Jurkat, Clone E6-1 (cell line): ENCODE measurements at places on chromosomes 4 and X.

DNA sequence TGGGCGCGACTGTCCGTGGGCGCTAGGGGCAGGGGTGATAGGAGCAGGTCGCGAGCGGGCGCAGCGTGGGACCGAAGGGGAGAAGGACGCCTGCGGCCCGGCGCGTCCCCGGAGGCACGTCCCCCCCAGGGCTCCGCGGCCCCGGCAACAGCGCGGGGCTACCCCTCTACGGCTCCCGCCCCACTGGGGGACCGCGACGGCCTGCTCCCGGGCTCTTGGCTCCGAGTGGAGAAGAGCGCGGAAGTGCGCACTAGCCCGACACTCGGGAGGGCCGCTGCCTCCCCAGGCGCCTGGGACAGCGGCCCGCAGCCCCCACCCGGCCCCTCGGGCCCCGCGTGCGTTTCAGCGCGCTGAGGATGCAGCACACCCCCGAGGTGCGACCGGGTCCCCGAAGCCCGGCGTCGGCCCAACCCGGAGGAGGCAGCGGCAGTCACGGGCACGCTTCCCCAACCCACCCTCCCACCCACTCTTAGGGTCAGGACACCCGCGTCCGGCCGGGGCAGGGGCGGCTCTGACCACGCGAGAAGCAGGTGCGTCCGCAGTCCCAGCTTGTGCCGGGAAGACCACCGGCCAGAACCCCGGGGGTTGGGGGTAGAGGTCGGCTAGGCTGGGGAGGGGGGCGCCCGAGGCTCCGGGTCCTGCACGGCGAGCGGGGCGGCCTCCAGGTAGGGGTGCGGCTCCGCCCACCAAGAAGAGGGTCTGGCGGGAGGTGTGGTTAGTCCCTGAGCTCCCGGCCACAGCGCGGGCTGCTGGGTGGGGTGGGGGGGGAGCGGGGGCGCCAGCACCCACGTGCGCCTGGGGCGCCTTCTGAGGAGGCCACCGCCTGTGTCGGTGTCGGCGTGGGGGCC is 18.5 kb upstream of the NAT8L start:
- DNase-seq: no peak

DNA sequence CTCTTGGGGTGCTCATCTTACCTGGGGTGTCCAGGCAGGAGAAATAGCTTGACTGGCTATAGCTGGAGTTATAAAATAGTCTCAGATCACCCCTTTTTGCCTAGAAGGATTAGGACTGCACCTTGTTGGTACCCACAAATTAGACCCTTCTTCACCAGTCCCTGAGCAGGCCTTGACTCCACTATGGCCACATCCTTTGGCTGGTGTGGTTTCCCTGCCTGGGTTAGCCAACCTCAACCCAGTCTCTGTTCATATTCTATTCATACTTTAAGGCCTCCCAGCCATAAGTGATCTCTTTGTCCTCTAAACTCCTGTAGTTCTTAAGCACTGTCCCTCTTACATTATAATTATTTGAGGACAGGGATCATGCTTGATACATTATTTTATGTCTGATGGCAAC is 69.4 kb downstream of the ARX start:
- no peak for DNase-seq

DNA sequence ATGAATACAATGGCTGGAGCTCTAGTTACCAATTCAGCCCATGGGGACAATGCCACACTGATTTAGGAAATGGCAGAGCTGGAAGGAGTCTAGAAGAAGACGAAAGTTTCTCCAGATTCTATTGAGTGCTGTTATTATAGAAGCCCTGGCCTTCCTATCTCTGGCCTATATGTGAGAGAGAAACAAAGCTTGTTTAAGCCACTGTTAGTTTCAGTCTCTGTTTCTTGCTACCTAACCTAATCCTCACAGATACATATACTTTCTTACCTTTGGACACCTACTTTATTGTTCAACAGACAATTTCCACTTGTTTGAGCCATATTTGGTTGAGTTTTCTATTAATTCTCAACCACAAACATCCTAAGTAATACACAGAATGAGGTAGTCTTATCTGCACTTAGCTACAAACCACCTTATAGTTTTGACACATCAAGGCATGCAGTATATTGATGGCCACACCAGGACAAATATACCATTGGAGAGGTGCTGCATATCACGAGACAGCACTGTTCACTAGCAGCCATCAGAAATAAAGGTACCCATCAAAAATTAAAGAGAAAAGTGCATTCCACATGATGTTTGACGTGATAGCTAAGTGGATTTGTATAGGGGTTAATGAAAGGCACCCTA is 190.2 kb downstream of the SMIM20 start:
- no peak for DNase-seq

- DNase-seq: no peak
Measured at GRCh38 chr4:182297659-182298058, 54.5 kb downstream of the TENM3 start.

DNA sequence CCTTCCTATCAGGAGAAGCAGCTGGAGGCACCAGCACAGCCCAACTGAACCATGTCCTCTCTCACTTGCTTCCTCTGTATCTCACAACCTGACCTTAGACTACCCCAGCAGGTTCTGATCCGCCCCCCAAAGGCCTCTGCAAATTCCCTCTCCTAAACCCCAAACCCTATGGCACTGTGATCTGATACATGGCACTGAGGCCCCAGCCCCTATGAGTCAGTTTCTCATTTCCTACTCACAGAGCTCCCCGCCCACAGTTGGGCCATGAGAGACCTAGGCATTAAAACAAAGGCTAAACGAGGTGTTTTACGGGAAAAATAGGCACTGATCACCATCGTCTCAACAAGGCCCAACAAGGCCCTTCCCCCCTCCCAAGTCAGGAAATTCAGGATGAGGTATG is 19.1 kb downstream of the SASH3 start:
- DNase-seq: no peak

- no peak for DNase-seq
Measured at GRCh38 chr4:89363786-89364185, 56.2 kb upstream of the GPRIN3 start.

- DNase-seq: no peak
Measured at GRCh38 chr4:40927074-40927473, 177.3 kb downstream of the NSUN7 start.

DNA sequence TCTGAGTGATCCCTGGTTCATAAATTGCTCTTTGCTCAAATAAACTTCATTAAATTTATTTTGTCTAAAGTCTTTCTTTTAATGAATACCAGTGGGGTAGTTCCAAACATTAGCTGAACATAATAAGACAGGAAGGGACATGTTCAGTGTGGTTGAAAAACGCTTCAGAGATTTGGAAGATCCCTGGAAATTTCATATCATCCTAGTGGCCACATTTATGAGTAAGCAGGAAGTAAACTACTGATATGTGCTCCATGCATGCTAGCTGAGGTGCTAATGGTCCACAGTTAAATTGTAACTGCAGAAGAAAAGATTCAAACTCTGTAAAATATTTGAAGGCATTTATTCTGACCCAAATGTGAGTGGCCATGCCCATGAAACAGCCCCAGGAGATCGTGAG is 1328.7 kb downstream of the ADGRL3 start:
- no peak for DNase-seq

DNA sequence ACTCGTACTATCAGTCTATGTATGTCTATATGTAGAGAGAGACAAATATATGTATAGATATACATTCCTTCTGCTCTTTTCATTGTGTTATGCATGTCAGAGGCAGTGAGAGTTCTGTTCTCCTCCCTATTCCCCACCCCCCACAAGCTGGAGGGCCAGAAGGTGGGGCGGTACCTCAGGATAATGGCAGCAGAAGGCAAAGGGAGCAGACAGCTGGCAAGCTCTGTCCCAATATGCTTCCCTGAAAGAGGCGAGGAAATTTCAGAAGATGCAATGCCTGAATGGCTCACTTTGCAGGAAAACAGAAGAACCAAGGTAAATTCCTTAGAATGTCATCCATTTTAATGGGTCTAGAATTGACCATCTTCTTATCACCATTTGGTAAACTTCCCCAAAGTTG is 114.4 kb downstream of the NAA11 start:
- no peak for DNase-seq

- no peak for DNase-seq
Measured at GRCh38 chr4:1758306-1759121, 34.6 kb upstream of the FGFR3 start.

- DNase-seq: peak; percentile 79
Measured at GRCh38 chrX:49155243-49155899, 7.2 kb upstream of the MAGIX start.

GRCh38 chrX:110173192-110174175 is 144.4 kb downstream of the AMMECR1 start:
- no peak for DNase-seq

GRCh38 chr4:79331126-79331876 is 5.4 kb upstream of the NAA11 start:
- DNase-seq: peak; percentile 65

GRCh38 chr4:10098780-10099160 is 17.8 kb downstream of the WDR1 start:
- DNase-seq: no peak

DNA sequence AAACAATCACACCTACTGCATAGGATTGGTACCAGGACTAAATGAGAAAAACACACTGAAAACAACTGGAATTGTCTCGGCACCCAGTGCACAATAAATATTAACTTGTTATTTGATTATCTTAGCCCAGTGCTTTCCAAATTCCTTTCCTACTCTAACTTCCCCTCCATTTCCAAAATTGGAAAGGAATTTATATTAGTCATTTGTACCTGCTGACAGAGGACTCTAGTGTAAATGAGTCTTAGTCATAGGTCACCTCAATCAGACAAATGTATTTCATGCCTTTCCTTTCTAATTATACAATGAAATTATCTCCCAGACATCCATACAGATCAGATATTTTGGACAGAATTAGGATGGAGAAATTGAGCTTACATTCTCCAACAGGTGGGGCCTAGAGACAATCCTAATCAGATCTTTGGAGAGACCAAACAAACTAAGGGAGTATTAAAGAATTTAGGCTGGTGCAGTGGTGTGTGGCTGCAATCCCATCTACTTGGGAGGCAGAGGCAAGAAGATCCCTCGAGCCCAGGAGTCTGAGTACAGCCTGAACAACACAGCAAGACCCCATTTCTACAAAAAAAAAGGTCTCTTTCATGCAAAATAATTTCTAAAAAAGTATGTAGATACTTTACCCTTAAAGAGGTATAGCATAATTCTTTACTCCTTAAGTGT is 10.1 kb downstream of the SH3D19 start:
- no peak for DNase-seq

DNA sequence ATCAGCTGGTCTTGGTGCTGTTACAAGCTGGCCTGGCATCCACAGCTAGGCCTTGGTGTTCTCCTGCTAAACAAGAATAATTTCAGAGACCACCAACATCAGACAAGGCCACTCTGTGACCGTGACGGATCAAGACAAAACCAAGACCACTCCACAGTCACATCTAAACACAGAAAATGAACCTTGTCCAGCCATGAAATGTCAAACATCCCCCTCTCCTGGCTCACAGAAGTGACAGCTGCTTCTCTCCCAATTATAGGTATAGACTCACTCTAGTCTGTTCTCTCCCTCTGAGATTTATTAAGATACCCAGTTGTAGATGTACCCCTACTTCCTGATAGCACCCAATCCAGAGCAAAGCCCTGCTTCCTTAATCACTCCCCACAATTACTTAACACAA is 40.4 kb downstream of the EFHC2 start:
- no peak for DNase-seq

DNA sequence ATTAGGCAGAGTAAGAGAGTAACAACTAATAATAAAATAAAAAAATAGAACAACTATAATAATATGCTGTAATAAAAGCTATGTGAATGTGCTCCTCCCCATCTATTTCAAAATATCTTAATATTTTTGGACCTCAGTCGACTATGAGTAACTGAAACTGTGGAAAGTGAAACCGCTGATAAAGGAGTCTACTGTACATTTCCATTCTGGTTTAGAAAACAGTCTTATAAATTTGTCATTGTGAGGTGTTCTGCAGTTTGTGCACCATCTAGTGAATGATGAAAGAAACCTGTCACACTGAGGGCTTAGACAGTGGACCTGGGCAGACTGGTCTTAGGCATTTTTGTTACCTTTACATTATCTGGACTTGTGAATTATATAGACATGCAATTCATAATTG is 42.0 kb downstream of the TMEM150C start:
- no peak for DNase-seq

DNA sequence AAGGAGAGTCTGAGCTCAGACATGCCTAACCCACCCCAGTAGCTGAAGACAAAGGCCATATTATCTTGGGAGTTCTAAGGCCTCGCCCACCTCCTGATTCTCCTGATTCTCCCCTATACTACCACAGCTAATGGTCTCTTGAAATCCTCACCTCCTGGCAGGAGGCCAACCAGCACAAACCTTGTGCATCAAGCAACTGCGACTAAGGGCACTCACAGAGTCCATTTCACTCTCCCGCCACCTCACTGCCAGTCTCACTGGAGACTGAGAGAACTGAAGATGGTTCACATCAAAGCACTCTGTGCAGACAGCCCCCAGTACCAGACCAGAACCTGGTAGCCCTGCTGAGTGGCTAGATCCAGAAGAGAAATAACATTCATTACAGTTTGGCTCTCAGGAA is 102.1 kb upstream of the KLF8 start:
- no peak for DNase-seq

GRCh38 chr4:38125816-38126215 is 165.6 kb downstream of the PTTG2 start:
- DNase-seq: no peak

GRCh38 chr4:149120331-149121022 is 678.3 kb upstream of the NR3C2 start:
- DNase-seq: no peak

GRCh38 chrX:56248492-56248891 is 16.3 kb downstream of the KLF8 start:
- peak; percentile 47 for DNase-seq

- no peak for DNase-seq
Measured at GRCh38 chr4:102843273-102843672, 15.9 kb upstream of the UBE2D3 start.

DNA sequence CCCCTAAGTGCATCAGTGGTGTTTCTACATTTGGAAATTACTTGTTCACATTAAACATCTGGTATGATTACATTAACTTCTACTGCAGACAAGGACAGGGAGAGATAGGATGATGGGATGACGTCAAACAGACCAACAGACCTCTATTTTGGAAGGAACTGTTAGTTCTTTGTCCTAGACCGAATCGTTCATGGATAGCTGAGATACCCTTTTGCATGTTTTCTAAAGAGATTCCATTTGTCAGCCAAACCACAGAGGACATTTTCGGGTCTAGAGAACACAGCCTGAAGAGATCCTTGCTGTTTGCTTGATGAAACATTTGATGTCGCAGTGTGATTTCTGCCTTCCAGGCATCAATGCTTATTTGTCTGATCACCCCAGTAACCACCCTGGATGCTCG is 27.7 kb downstream of the CHST7 start:
- DNase-seq: no peak

- no peak for DNase-seq
Measured at GRCh38 chrX:9466124-9466495, 1.3 kb downstream of the TBL1X start.

DNA sequence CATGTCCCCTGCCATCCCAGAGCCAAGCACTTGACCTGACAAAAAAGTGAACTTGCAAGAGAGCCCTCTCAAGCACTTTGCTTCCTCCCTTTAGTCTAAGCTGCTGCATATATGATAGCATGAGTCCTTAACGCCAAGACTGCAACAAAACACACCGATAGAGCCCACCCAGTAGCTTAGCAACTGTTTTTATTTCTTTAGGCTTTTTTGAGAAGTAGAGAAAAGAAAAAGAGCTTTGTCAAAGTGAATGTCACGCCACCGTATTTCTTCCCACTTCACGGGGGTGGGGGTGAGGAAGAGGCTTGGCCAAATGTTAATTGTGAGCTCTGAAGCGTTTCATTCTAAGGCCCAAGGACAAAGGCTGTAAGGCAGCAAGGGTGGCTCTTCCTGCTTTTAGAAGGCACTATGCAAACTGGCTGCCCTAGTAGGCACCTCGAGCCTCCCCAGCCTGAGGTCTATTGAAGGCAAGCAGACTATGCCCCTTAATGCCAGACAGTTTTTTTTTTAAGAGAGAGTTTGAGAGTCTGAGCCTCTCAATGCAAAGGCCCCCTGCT is 138.6 kb downstream of the HS6ST2 start:
- no peak for DNase-seq
